ENCODE measurements at places on chromosomes 16 and 17.

GRCh38 chr17:46001390-46002310 is 2.6 kb downstream of the STH start:
- DNase-seq: no peak

GRCh38 chr17:68616334-68616733 is 15.2 kb upstream of the FAM20A start:
- no peak for DNase-seq

DNA sequence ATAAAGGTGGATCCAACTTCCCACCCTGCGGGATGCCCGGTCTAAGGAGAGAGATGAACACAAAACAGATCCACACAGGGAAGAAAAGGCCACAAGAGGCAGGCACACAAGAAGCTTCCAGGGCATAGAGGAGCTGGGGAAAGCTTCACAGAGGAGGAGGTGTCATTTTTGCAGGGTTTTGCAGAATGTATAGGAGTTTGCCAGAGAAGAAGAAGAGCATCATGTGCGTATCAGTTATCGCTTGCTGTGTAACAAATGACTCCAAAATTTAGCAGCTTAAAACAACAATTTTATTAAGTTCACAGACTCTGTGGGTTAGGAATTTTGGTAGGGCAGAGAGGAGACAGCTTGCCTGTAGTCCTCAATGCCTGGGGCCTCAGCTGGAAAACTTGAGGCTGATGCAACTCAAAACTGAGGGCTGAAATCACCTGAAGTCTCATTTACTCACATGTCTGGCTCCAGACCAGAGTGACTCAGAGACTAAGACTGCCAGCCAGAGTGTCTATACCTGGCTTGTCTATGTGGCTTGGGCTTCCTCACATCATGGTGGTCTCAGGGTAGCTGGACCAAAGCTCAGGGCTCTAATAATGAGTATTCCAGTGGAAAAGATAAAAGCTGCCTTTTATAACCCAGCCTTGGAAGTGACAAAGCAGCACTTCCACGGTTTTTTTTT is 33.9 kb upstream of the ZNF423 start:
- no peak for DNase-seq

- no peak for DNase-seq
Measured at GRCh38 chr16:79482011-79482410, 118.5 kb downstream of the MAF start.

GRCh38 chr16:20347666-20348364 is 4.7 kb downstream of the UMOD start:
- DNase-seq: no peak

- DNase-seq: no peak
Measured at GRCh38 chr16:10761373-10761772, 17.7 kb downstream of the NUBP1 start.

DNA sequence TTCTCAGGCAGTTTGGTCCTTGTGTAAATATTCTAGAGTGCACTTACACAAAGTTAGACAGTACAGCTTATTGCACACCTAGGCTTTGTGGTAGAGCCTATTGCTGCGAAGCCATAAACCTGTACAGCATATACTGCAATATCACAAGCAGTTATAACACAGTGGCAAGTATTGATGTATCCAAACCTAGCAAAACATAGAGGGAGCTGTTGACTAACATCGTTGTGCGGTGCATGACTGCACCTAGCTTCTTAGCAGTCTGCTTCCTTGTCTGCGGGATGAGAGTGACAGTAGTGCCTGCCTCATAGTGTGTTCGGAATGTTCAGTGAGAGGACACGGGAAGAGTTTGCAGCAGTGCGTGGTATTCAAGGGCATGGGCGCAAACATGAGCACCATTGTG is 78.9 kb downstream of the MPRIP start:
- DNase-seq: no peak

Data from astrocyte of the spinal cord (primary cell).